ENCODE measurements at places on chromosomes 5 and 9. TPM values are rescaled to one million over a fixed set of nuclear protein-coding genes. Genes with fewer than 3 reads are reported as not detected.

PAEP gene
- not detected for total RNA-seq

MARVELD2 gene
- not detected for total RNA-seq

HSD17B3 gene
- not detected for total RNA-seq

OR1Q1 gene
- not detected for total RNA-seq

STKLD1 gene
- not detected for total RNA-seq

OR1J2 gene
- total RNA-seq: not detected

HEMGN gene
- total RNA-seq: 2.7 TPM

SLC6A7 gene
- total RNA-seq: not detected

TMEM215 gene
- not detected for total RNA-seq

GPR151 gene
- not detected for total RNA-seq

TNFSF15 gene
- total RNA-seq: not detected

DOK3 gene
- 3.6 TPM for total RNA-seq

DNA sequence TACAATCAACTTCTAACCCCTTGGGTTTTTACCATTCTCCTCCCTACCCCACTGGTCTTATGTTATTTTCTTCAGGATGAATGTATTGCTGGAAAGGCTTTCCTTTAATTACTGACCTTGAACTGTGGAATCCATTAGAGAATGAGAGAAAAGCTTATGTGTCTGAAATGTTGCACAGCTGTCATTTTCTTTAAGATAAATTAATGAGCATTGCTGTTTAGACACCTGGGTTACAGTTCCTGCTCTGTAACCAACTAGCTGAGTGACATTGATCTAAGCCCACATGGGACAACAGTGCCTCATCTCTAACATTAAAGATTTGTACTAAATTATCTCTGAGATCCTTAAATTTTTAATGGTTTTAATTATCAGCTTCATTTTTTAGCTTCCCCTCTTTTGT lies 507.0 kb downstream of the TAF11L14 start:
- DNase-seq: no peak

DNA sequence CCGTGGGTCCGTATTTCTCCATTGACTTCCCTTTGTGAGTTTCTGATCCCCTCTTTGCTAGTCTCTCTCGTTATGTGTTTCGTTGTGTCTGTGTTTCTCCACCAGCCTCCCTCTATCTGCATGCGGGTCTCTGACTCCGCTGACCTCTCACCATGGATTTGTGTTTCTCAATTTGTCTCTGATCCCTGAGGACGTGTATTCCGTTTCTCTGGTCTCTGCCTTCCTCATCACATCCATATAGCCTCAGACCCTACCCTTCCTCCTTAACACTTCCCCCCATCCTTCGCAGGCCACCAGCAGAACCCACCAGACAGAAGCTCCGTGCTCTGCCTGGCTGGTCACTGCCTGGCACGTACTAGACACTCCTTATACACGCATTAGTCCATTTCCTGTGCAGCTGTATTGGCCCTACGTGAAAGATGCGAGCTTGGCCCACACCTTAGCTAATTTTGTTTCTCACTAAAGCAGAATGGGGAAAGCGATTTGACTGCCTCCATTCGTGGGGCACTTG lies 631 bp downstream of the B4GALT7 start:
- no peak for DNase-seq

GRCh38 chr9:137351781-137352501 lies 49.9 kb upstream of the NRARP start:
- DNase-seq: no peak

DNA sequence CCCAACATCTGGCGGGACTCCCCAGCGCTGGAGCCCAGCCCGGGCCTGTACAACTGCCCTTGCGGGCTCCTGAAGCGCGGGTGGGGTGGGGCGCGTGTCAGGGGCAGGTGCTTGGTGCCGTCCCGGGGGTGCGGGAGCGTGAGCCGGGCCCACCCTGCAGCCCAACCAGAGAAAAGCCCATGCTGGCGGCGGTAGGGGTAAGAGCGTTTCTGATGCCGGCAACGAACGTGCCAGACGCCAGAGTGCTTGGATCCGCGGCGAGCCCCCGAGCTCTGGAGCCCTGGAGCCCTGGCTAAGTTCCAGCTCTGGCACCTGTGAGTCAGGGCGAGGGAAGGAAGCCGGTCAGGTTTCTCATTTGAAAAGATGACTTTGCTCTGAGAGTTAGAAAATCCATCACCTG lies 58.0 kb downstream of the ZNF510 start:
- no peak for DNase-seq

DNA sequence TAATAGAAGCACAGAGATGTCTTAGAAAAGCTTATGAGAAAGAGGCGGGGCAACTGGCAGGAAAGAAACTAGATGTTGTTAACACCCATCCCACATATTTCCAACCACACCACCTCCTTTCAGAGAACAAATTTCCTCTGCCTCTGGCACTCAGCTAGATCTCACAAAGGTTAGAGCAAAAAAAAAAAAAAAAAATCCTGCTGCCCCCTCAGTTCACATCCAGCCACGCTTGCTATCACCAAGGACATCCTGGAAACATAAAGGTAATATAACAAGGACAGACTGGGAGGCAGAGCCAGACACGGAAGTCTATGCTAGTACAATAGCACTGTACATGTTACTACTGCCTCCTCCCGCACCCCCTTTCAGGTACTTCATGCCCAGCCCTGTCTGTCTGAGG lies 238.0 kb upstream of the PTGER4 start:
- no peak for DNase-seq

DNA sequence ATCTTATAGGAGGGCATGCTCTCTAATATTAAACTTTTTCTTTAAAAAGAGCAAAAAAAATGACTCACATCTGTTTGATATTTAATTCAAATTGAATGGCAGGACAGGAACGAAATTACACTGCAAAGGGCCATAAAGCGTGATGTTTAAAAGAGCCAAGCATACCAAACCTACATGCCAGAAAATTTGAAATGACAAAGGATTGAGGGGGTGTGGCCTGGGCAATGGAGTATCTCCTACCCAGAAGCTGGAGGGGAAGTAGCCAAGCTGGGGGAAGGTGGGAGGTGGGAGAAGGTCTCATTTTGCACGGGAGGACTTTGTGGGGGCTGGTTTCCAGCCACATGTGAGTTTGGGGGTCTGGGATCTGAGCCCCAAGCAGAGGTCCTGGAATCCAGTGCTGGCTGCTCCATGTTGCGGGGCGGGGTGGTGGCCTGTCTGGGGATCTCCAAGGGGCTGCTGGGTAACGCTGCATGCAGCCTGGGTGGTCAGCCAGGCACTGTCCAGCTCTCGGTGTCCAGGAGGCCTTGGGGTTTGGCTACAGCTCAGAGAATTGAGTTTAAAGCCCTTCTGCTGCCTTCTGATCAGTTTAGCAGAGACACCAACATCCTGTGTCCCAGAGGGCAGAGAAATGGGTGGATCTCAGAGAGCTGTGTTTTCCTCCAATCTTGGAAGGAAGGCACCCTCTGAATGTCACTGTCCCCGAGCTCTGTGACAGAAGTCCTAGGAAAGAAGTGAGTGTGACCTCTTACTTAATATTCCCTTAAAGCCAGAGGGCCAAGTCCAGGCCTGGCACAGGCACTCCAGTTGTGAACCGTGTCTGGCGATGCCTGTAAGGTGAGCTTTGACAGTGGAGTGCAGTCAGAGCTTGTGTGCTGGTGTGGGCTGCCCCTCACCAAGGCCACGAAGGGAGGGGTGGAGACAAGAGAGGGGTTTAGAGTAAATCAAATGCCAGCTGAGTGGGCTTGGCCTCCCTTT lies 7.6 kb downstream of the DCANP1 start:
- DNase-seq: no peak

DNA sequence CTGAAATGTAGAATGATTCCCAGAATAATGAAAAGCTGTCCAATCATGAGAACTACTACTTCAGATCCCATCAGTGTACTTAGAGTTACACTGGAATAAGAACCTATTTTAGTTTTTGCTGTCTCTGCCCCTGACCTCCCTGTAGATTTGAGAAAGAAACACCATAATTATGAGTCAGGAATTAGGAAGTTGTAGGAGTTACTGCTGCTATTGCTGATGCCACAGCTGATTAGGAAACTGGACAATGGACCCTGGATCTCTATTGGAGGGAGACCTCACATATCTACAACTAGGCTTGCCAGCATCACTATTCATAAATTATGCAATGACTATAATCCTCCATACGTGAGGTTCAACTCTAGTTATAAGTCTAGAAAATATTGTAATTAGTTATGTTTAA lies 48.8 kb upstream of the EDIL3 start:
- no peak for DNase-seq

GRCh38 chr5:35032356-35032755 lies 15.4 kb downstream of the AGXT2 start:
- no peak for DNase-seq

- DNase-seq: no peak
Observed at GRCh38 chr5:153367466-153367865, 123.0 kb upstream of the GRIA1 start.

- peak; percentile 53 for DNase-seq
Observed at GRCh38 chr5:72818866-72819534, 2.5 kb downstream of the TNPO1 start.

- no peak for DNase-seq
Observed at GRCh38 chr9:121749614-121750013, 98.2 kb downstream of the DAB2IP start.

DNA sequence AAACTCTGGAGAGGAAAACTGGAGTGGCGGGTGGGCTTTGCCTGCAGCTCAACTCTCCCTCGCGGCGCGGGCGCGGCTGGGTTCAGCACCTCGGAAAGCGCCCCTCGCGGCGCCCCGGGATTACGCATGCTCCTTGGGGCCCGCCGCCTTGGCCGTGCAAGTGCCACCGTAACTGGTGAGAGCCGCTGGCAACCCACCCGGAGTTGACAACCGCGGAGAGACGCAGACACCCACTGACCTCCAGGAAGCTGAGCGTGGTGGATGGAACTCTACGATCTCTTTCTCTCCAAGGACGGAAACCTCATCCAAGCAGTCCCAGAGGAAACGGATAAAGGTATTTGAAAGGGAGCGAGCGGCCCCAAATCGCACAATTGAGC lies 194 bp upstream of the RXFP3 start:
- DNase-seq: peak; percentile 32

GRCh38 chr5:95644351-95645042 lies 2.1 kb upstream of the RFESD start:
- DNase-seq: peak; percentile 55

DNA sequence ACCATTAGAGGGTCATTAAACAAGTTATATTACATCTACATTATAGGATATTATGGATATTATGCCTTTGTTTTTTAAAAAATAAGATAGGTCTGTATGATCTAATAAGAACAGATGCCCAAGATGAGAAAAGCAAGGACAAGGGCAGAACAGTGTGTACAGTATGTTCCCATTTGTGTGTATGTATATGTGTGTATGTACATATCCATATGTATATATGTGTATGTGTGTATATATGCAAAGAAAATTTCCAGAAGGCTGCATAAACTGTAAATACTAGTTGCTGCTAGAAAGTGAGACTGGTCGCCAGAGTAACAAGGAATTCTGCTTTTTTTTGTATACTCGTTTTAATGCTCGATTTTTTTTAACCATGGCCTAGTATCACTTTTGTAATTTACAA lies 58.1 kb upstream of the GLIS3 start:
- no peak for DNase-seq

DNA sequence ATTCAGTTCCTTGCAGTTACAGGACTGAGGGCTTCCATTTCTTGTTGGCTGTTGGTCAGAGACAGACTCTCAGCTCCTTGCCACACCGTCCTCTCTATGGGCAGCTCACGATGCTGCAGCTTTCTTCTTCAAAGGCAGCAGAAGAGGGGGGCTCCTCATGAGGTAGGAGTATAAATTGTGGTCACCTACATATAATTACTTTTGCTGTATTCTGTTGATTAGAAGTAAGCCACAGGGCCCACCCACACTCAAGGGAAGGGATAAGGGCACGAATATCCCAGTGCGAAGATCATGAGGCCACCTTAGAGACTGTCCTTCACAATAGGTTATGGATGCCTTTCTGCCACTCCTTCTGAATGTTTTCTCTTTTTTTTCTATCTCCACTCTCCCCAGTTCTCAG lies 43.7 kb upstream of the OSMR start:
- DNase-seq: no peak

DNA sequence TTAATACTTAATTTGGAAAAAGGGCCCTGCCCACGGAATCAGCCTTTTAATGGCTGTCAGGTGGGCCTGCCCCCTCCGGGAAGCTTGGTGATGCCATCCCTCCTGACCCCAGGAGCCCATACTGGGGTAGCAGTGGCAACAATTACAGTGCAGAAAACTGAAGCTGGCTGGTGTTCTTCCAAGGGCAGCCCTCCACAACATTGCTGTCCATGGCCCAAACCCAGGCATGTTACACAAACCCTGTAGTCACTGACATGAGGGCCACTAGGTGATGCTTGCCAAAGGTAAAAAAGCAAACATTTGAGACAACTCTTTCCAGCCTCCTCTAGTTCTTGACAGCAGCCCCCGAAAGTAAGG lies 150.1 kb upstream of the LHFPL2 start:
- DNase-seq: no peak

GRCh38 chr5:55037890-55038289 lies 13.8 kb downstream of the GZMK start:
- no peak for DNase-seq

DNA sequence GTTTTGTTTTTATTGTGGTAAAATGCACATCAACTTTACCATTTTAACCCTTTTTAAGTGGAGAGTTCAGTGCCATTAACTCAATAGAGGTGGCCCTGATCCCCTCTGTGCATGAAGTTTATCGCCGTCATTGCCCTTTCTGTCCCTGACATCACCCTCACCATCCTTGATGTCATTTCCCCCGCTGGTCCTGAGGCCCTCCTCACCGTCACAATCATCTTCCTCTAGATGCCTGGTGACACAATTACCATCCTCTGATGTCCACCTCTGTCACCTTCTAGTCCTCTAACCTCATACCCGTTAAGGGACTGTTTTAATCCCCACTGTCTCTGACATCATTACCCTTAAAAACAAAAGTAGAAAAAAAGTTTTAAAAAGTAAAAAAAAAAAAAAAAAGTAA lies 112.5 kb upstream of the TBC1D2 start:
- no peak for DNase-seq

DNA sequence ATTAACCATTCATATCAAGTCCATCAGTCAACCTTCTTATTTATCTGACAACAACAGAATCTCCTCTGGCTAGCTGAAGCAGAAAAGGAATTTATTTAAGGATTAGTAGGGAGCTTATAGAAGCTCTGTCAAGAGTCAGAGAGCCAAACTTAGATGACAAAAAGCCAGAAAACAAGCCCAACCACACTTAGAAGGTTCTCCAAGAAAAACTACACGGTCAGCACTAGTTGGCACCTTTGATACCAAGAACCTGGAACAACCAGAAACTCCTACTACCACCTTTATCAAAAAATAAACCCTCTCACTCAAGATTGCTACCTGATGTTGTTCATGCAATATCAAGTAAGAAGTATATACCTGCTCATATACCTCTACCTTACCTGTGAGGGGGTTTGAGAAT lies 36.9 kb downstream of the RANBP6 start:
- DNase-seq: no peak

- DNase-seq: no peak
Observed at GRCh38 chr9:83405759-83406158, 132.4 kb downstream of the FRMD3 start.

- no peak for DNase-seq
Observed at GRCh38 chr5:78016863-78017529, 240.9 kb upstream of the TBCA start.

Measured in uterus (tissue), 4 donors.